OCI-LY7 (cell line): ENCODE measurements at places on chromosomes 11 and 22. TPM values are rescaled to one million over a fixed set of nuclear protein-coding genes. Genes with fewer than 3 reads are reported as not detected.

Gene OR52I2
- not detected in 2 replicates for total RNA-seq

Gene QSER1
- 46.3 and 52.5 TPM in 2 replicates for total RNA-seq

Gene OR5B21
- 0.48 and 0.55 TPM in 2 replicates for total RNA-seq

Gene PIWIL4
- total RNA-seq, result 0.15 TPM in 1 of 2 replicates, not detected in the other

Gene TRPC6
- 0.15 TPM in 1 of 2 replicates, not detected in the other for total RNA-seq

Gene APOL6
- 22.0 and 22.1 TPM in 2 replicates for total RNA-seq

Gene SPTBN2
- total RNA-seq, result 13.0 and 16.2 TPM in 2 replicates

Gene BUD13
- 30.3 and 33.1 TPM in 2 replicates for total RNA-seq

Gene NRXN2
- 1.6 and 3.3 TPM in 2 replicates for total RNA-seq

Gene OPCML
- total RNA-seq, result not detected in 2 replicates

Gene CCDC188
- total RNA-seq, result not detected in 2 replicates

Gene PLAAT2
- total RNA-seq, result not detected in 2 replicates

Gene MIAT
- total RNA-seq, result 4.1 and 5.2 TPM in 2 replicates

Gene MEI1
- 11.5 and 14.6 TPM in 2 replicates for total RNA-seq

Gene PDE3B
- not detected in 2 replicates for total RNA-seq

Gene PIH1D2
- total RNA-seq, result 0.61 and 2.6 TPM in 2 replicates

Gene VSIG2
- total RNA-seq, result not detected in 2 replicates

Gene AQP11
- not detected in 2 replicates for total RNA-seq
